ENCODE measurements at places on chromosomes 1 and 21.

GRCh38 chr1:230516889-230517288 lies 90.8 kb upstream of the PGBD5 start:
- DNase-seq: no peak

- no peak for DNase-seq
These were observed 23.1 kb upstream of the PTGS2 start for GRCh38 chr1:186703209-186703766.

DNA sequence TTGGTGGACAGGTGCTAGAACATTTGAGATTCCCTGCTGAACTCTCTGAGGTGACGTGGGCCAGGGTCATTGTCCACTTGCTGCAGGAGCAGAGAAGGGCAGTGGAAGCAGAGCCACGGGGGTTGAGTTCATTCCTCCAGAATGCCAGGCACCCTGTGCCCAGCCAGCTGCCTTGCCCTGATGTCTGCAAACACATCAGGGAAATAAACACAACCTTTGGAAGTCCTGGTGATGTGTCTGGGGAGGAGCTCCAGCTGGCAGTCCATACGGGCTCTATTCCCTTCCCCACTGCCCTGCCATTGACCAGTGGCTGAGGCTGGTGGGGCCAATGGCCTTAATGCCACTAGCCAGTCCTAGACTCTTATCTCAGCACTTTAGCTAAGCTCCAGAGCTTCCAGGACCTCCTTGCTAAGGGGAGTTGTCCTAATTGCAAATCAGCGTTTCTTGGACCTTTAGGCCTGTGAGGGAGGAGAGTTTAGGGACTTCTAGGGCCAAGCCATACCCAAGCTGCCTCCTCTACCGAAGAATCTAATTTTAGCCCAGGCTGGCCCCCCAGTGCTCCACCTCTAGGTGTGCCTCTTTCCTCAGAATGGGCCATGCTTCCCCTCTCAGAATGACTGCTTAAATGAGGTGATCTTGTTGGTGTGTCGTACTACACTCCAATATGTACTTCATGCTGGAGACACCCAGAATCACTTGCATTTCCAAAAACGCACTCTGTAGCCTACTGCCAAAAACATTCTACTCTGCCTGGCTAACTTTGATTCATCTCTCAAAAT lies 25.9 kb upstream of the MFSD2A start:
- no peak for DNase-seq

DNA sequence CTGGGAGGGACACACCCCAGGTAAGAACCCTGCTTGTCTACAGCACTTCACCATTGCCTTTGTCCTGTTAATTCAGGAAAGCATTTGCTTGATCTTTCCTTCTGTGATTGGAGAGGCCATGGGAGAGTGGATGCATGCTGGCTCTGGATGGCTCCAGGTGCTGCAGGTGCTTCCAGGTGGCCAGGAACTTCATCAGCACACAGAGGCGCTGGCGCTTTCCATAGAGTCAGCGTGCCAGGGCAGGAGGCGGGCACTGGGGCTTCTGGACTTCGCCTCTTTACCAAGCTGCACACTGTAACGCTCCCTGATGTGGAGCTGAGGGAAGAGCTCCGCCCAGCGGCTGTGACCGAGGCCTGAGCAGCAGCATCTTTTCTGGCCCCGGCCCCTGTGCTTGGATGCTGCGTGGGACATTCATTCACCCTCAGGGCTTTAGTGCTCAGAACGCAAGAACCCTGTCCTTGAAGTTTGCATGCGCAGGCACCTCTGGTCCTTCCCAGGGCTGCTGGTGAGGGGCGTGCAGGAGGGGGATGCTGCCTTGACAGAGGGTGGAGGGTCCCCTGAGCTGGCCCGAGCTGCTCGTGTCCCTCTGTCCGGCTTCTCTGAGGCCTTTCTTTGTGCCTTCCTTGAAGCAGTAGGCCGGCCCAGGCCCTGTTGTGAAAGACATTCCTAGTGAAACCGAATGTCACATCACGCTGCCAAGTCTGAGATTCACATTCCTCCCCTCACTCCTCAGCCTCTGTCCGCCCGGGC lies 1.6 kb upstream of the MX2 start:
- peak; percentile 79 for DNase-seq

DNA sequence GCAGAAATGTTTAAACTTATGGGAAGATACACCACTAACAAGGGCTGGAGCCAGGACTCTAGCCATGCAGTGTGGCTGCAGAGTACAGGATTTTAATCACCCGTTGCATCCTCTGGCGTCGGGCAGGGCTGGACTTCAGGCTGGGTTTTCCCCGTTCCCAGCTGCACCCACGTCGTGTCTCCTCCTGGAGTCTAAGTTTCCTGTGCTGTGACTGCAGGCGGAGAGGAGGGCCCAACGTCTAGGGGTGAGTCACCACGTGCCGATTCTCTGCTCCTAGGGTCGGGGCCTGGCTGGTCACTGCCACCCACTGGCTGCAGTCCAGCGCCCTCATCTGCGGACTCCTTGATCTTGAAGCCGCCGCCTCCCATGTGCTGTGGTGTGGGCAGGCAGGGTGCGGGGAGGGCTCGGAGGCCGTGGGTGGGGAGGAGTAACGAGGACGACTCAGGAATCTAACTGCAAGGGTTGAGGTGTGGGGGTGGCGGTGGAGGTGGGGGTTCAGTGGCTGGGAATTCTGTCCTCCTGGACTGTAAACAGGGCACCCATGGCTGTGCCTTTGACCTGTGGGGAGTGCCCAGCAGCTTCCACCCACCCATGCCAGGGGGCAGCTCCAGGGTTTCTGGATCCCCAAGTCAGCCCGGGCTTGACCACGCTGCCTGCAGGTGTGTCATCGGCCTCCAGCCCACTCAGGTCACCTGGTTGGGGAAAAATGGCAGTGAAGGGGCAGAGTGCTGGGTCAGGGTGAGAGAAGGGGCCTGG lies 77.8 kb downstream of the ALPL start:
- DNase-seq: peak; percentile 84

DNA sequence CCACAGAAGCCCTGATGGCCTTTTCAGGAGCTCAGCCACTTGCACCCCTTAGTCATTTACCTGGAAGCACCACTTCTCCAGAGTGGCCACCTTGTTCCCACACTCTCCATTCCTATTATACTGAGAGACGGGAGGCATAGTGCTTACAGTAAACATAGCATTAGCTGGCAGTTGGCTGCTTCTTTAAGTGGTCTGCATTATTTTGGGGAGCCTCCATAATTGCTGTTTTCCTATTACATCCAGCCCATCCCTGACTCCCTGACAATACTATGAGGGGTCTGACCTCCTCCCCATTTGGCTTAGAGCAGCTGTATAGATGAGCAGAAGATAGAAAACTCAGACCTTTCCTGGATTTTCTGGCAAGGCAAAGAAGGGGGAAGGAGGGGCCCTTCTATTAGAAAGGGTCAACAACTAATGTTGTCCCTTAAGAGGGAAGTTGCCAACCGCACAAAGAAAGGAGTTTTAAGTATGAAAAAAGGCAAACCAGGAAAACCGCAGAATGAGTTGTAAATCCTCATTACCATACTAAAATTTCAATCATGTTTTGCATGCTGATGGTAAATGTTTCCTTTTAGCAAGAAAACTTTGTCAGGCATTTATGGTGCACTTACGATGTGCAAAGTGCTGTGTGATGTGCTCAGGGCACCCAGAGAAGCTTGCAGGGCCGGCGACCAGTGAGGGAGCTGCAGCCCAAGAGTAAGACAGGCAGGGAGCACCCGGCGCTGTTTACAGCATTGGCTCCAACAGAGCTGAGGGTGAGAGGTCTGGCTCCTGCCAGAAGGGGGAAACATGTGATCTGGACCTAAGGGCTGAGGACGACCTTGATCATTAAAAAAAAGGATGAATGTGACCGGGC lies 167.3 kb downstream of the ZZZ3 start:
- DNase-seq: peak; percentile 49

- DNase-seq: peak; percentile 89
These were observed 42.5 kb downstream of the CNST start for GRCh38 chr1:246608616-246609376.

GRCh38 chr1:108584428-108584856 lies 24.5 kb downstream of the EEIG2 start:
- DNase-seq: peak; percentile 52

DNA sequence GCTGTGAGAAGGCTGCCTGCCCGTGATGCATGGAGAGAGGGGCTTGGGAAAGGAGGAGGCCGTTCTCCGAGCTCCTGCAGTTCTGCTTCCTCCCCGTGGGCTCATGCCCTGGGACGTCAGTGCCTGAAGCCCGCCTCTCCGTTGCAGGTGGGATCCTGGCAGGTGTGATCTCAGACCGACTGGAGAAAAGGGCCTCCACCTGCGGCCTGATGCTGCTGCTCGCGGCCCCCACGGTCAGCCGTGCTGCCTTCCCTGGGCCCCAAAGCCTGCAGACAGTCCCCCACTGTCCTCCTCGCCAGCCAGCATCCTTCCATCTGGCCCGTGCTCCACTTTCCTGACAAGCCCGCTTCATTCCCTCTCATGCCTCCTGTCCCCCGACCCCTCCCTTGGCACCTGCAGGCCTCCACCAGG lies 50.9 kb downstream of the SLC37A1 start:
- no peak for DNase-seq

DNA sequence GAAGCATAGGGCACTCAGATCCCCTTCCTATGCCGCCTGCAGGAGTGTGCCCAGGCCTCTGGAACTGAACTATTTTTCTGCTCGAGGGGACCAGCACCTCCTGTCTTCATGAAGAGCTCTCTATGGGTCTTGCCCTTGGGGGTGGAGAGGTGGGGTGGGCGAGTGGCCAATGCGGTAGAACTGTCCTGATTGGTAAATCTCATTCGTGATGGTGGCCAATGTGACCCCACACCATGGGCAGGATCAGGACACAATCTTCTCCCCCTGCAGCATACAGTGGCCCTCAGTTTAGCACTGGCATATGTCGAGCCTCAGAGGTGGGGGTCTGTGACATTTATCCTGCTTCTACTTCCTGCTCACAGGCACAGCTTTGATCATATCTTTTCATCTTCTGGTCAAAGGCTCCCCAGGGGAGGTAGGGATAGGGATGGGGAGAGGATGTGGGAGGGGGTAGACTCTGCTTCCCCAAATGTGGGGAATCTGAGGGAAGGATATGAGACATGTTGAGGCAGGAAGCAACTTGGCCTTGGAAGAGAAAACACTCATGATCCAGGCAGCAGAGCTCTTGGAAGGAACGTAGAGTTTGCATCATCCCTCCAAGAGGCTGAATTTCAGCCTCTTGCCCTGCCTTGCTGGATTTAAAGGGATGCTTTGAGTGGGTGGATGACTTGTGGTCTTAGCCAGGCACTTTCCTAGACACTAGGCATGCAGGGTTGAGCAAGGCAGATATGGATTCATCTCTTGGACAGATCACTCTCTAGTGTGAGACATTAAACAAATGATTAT lies 81.8 kb downstream of the LAMC2 start:
- DNase-seq: no peak

GRCh38 chr1:198599749-198600148 lies 39.1 kb upstream of the PTPRC start:
- DNase-seq: no peak

- peak; percentile 85 for DNase-seq
These were observed 337.6 kb upstream of the SNX7 start for GRCh38 chr1:98323906-98324358.

GRCh38 chr1:172040466-172040865 lies 199.2 kb downstream of the DNM3 start:
- DNase-seq: no peak

DNA sequence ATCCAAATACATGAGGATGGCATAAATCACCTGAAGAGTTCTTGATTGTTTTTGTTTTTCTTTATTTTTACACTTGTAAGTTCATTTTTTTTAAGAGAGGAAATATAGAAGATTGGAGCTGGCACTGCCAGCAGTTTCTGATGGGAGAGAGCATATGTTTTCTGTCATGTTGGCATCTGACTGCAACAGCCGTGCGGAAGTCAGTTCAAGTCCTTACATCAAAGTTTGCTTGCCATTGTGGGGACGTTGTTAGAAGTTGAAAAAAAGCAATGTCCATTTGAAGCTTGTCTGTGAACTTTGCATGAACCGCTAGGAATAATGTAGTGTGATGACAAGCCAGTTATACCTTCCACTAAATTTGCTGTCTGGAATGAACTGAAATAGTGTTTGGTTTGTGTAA lies 126.5 kb upstream of the USH2A start:
- DNase-seq: peak; percentile 25

- no peak for DNase-seq
These were observed 32.2 kb downstream of the QSOX1 start for GRCh38 chr1:180186831-180187230.

DNA sequence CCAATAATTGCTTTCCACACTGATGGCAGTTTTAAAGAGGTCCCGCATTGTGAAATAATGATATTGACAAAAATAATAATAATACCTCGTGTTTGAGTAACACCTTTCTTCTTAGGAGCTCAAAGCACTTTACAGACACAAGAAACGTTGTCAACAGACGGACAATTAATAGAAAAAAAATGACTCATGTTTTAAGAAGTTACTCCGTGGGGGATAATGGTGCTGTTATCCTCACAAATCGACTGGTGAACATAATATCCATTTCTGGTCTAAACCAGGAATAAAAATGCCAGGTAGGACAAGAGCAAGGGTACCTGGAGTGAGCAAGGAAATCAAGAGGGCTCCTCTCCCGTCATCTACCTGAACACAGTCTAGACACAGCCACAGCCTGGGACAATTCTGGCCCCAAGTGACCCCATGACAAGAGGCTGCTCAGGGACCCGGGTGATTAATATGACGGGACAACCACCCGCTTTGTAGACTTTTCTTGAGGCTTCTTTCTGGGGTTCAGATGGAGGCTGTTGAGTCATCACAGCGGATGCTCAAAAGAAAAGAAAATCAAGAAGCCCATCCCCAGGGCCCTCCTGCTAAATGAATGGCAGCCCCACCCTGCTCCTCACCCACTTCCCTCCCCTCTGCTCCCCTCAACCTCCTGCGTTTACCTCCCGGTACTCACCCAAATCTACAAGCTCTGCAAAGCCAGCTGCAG lies 146.2 kb upstream of the IRF2BP2 start:
- no peak for DNase-seq

- no peak for DNase-seq
These were observed 375.9 kb upstream of the DUSP10 start for GRCh38 chr1:222117809-222118208.

DNA sequence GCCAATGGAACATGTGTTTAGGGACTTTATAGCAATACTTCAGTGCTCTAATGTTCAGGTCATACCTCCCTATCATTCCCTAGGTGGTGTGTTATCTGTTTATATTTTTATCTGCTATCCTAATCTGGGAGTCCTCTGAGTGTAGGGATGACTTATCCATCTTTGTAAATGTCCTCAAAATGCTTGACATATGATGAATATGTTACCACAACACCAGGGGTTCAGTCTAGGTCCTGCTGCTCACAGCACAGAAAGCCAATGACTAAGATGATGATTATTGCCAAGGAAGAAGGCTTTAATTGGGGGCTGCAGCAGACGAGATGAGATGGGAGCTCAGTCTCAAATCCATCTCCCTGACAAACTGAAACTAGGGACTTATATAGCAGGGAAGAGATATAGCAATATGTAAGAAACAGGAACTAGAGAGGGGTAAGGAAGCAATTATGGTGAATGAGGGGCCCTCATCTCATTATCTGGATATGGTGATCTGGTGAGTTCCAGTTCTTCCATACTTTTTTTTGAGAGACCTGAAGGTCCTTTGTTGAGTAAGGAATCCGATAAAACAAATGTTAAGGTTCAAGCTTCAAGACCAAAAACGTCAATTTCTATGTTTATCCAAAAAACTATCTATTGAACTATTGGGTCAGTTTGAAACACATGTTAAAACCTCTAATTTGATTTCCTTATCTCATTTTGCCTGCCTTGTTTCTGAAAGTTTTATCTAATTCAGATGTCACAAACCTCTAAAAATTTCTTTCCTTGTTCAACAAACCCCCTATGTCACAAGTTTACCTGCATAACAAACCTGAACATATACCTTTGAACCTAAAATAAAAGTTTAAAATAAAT lies 256.7 kb upstream of the CACYBP start:
- no peak for DNase-seq

- no peak for DNase-seq
These were observed 30.7 kb downstream of the GNG12 start for GRCh38 chr1:67802565-67802964.

GRCh38 chr1:41578712-41579335 lies 94.3 kb upstream of the EDN2 start:
- peak; percentile 34 for DNase-seq
